ENCODE measurements at places on chromosomes 3 and 15. TPM values are rescaled to one million over a fixed set of nuclear protein-coding genes. Genes with fewer than 3 reads are reported as not detected.

ERC2 gene
- not detected for total RNA-seq

PPP2R3A gene
- 0.54 TPM for total RNA-seq

PIERCE2 gene
- not detected for total RNA-seq

AADACL2 gene
- total RNA-seq, result not detected

CIB2 gene
- total RNA-seq, result 1.4 TPM

KPNA4 gene
- total RNA-seq, result 86.8 TPM

LDHAL6B gene
- total RNA-seq, result not detected

MELTF gene
- total RNA-seq, result 7.3 TPM

DNA sequence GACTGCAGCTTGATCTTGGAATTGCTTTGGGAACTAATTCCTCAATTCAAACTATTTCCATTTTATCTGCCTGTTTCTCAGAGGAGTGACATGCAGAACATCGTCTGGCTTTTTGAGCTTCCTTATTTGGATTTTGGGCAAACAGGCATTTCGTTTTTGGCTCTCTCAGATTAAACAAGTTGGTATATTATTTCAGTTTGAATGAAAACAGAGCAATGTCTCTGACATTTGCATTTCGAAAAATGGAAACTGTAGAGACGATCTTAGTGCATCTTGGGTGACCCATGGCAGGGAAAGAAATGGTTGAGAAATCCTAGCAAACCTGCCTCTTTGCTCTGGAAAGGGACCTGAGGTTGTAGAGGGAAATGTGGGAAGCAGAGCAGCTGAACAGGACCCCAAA, 33.0 kb upstream of the SNRK start:
- no peak for DNase-seq

DNA sequence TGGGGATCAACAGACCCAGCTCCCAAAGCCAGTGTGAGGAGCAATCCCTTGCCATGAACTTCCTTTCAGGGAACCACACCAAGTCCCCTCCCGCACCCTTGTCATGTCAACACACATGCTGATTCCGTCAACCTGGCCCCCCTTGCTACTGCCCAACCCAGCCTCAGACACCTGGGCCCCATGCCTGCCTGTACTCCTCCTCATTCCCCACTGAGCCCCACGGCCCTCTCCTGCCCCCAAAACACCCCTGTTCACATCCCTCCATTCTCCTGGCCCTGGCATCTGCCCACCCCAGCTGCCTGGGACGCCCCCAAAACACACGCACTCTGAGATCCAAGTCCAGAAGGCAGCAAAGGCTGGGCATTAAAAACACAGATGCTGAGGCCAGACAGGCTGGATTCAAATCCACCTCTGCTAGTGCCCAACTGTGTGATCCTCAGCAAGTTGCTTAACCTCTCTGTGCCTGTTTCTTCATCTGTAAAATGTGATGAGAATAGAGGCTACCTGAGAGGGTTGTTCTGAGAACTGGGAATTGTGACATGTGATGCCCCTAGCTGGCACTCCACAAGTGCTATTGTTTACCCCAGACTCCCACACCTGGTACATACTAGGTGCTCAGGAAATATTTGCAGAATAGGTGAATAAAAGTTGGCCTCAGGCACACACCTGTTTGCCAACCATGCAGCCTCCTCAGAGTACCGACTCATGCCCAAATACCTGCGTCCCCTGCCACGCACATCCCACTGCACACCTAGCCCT, 2.3 kb downstream of the PLXND1 start:
- no peak for DNase-seq

DNA sequence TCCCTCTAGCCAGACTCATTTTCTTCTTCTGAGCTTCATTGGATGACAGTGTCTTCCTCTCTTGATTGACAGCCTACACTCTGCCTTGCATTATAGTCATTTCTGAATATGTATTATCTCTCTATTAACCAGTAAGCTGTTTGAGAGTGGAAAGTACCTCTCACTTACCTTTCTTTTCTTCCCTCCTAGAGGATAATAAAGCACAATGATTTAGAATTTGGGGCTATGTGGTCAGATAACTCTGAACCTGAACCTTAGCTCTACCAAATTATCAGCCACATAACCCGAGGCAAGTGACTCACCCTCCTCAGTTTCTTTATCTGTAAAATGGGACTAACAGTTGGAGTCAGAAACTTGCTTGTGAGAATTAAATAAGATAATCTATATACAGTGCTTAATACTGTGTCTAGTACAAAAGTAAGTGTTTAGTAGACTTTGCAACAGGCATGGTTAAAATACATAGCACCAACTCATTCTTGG, 331.8 kb upstream of the TBL1XR1 start:
- no peak for DNase-seq

DNA sequence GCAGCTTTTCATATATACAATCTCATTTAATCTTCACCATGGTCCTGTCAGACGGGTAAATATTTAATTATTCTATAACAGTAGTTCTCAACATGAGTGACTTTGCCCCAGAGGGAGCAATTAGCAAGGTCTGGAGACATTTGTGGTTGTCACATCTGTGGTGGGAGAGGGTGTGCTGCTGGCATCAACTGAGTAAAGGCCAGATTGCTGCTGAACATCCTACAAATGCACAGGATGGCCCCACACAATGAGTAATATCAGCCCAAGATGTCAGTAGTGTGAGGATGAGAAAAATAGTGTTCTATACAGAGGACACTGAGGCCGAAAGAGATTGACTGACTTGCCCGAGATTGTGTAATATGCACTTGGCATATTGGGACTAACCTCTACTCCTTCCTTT, 156.0 kb downstream of the AGBL1 start:
- DNase-seq, result no peak

- DNase-seq, result no peak
These were observed 58.9 kb upstream of the DAZL start for GRCh38 chr3:16663854-16664712.

- no peak for DNase-seq
These were observed 18.8 kb upstream of the ANKDD1A start for GRCh38 chr15:64892847-64893403.

DNA sequence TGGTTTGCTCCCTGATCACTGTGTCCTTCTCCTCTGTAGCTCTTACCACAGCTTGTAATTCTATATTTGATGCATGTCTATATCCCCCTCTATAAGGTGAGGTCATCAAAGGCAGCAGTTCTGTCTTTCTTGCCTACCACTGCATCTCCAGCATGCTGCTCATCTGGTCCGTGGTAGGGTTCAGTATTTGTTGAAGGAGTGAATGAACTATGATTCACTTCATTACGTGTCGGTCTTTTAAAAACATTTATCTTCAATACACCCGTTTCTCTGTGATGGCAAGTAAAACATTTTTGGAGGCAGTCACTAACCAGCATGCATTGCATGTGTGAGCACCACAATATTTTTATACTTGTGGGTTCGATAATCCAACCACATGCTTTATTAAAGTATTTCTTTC, 27.6 kb downstream of the CHST14 start:
- no peak for DNase-seq

GRCh38 chr3:127689266-127689860, 16.6 kb downstream of the ABTB1 start:
- DNase-seq, result no peak

DNA sequence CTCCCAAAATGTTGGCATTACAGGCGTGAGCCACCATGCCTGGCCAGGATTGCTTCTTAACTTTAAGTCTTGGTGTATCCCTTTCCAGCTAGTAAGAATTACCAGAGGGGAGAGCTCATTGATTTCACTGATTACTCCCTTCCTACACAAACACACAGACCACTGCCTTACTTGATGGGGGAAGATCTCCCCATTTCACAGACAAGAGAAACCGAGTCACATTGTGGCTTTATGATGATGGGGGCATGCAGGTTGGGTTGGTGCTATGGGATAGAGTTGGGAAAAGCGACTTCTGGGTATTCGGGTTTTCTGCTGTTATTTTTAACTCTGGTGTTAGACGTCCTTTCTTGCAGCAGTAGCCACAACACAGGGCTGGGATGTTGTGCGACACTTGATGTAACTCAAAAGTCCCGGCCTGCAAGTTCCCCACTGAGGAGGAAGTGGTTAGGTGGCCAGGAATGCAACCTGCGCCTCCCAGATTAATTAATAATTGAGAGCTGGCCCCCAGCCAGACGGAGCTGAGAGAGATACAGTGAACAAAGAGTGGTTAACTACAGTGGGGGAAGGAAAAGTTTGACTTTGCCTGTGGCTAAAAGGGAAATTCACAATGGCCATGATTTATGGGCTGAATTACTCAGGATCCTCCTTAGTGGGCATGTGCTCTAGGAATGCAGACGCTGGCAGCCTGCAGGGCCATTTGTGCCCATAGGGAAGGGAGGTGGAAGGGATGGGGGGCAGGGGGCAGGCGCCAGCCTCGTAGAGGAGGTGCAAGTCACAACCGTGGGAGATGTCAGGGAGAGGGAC, 63.6 kb downstream of the SMAD6 start:
- DNase-seq, result no peak

- DNase-seq, result no peak
These were observed 48.0 kb downstream of the CACNA2D2 start for GRCh38 chr3:50455161-50456018.

GRCh38 chr15:31237043-31237324, 89.7 kb upstream of the KLF13 start:
- no peak for DNase-seq

GRCh38 chr3:29382409-29382808, 101.5 kb downstream of the RBMS3 start:
- DNase-seq, result no peak

GRCh38 chr15:25182098-25182478, 227.3 kb downstream of the SNRPN start:
- no peak for DNase-seq

- DNase-seq, result no peak
These were observed 5.6 kb downstream of the LINGO1 start for GRCh38 chr15:77627067-77627466.

DNA sequence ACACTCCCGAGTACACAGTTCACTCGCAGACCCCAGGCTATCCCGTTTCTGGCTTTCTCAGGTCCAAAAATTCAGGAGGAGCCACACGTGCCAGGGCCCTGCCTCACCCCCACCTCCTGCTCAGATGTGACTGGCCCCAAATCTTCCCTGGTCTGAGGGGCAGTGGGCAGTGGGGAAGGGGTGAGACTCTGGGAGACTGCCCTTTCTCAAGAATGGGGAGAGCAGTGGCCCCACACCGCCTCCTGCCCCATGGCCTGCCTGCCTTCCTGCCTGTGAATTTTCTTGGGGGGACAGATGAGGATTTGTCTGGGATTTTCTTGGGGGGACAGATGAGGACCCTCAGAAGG, 174.6 kb downstream of the MEGF11 start:
- DNase-seq, result no peak

- DNase-seq, result no peak
These were observed 64.9 kb downstream of the DIPK2A start for GRCh38 chr3:144036498-144036897.

GRCh38 chr15:57789225-57789624, 82.7 kb downstream of the POLR2M start:
- no peak for DNase-seq

DNA sequence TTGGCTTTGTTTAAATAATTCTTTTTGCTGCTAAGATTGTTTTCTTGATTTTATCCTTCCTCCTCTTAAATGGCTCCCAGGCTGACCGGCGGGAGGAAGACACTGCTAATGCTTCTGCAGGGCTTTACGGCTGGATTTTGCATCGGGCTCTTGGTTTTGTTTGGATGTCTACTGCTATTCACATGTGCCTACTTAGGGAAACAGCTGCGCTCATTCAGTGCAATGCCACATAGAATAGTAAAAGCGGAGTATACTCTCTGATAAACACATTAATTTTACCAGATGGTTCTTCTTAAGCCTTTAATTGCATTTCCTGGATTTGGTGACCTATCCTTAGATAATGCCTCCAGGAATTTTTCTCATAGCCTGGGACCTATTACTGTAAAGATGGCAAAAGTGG, 146.6 kb downstream of the THSD4 start:
- DNase-seq, result no peak

DNA sequence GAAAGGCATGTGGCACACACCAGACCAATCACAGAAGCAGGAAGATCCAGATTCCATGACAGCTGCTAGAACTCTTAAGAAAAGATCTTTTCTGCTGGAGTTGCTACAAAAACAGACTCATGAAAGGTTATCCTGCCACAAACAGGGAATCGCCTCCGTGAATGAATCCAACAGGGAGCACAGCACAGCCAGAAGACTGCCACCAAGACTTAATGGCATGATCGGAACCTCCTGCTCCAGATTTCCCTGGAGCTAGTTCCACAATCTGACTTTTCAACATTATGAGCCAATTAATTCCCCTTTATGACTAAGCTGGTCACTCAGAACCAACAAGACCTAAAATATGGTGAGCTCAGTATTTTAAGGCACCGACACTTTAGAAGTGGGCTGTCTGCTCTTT, 232.5 kb downstream of the FOXP1 start:
- DNase-seq, result no peak

DNA sequence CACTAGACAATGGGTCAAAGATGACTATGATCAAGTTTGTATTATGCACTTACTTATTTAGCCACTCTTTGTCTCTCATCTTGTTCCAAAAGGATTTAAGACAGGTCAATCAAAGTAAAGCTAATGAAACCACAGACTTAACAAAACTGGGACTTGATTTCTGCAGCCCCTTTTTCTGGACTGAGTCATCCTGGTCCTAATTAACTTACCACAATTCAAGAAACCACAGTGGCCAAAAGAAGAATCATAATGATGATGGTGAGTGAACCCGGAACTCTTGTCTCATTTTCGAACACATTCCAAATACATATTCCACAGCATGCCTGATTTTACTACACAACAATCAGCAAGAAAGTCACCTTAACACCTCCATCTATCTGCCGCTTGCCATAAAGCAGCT, 1333.0 kb downstream of the ROBO1 start:
- DNase-seq, result no peak

GRCh38 chr15:51416129-51416528, 74.7 kb downstream of the GLDN start:
- DNase-seq, result no peak

DNA sequence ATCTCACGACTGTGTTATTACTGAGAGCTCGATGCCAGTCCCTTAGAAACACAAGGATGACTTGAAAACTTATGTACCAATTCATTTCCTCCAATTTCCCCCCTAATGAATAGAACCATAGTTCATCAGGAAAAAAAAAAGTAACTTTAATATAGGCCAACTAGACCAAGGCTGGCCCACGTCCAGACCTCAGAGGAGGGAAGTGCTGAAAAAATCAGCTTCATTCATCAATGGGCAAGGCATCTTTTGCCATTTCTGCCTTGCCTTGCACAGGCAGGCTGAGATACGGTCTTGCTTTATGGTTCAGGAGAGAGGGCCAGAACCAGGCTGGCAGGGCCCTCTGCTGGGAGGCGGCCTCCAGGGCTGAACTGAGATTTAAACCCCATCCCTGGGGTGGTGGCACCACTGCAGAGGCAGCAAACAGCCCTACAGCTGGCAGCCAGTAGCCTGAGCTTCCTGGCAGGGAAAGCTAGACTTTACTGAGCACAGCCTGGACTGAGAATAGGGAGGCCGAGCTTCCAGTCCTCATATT, 104.1 kb upstream of the TNFAIP8L3 start:
- DNase-seq, result no peak

DNA sequence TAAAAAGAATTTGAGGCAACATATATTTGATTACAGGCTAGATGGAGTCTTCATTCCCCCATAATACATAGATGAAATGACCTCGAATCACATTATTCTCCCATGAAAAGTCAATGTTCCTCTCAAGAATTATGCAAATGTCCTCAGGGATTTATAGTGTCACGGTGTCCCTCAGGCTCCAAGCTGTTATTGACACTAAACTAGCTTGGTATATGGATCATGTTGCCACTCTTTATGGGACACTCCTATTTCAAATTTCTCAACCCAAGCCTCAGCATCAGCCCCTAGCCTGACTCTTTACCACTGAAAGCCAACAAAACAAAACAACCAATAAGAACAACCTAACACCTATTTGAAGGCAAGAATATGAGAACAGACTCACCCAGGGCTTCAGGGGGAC, 139.8 kb downstream of the TPRG1 start:
- DNase-seq, result no peak

- no peak for DNase-seq
These were observed 393.3 kb upstream of the WNT5A start for GRCh38 chr3:55880357-55880756.
